Left ventricle myocardium superior (tissue), 1 donor: ENCODE measurements at places on chromosomes 3 and 15. TPM values are rescaled to one million over a fixed set of nuclear protein-coding genes. Genes with fewer than 3 reads are reported as not detected.

The EPB42 gene
- total RNA-seq = 0.15 TPM

The GOLGA8N gene
- total RNA-seq = 9.6 TPM

The ANKRD34C gene
- not detected for total RNA-seq

The ERICH6 gene
- not detected for total RNA-seq

The ITGA11 gene
- total RNA-seq = 23.5 TPM

The MCF2L2 gene
- 0.25 TPM for total RNA-seq

The CNOT10 gene
- total RNA-seq = 15.5 TPM

The SCAMP2 gene
- 46.2 TPM for total RNA-seq

The DAZL gene
- total RNA-seq = not detected

The CCDC51 gene
- total RNA-seq = 13.3 TPM

The VEPH1 gene
- total RNA-seq = 0.25 TPM

The AQP9 gene
- total RNA-seq = 1.9 TPM

The HHLA2 gene
- not detected for total RNA-seq

The C2CD4A gene
- not detected for total RNA-seq
